ENCODE measurements at places on chromosomes 2 and 18. TPM values are rescaled to one million over a fixed set of nuclear protein-coding genes. Genes with fewer than 3 reads are reported as not detected.

Gene ATOH8
- total RNA-seq = 13.7 TPM

Gene SLC35G4
- not detected for total RNA-seq

Gene AKAIN1
- 1.1 TPM for total RNA-seq

Gene ABCA12
- 8.9 TPM for total RNA-seq

Gene ADGRF3
- total RNA-seq = 1.2 TPM

DNA sequence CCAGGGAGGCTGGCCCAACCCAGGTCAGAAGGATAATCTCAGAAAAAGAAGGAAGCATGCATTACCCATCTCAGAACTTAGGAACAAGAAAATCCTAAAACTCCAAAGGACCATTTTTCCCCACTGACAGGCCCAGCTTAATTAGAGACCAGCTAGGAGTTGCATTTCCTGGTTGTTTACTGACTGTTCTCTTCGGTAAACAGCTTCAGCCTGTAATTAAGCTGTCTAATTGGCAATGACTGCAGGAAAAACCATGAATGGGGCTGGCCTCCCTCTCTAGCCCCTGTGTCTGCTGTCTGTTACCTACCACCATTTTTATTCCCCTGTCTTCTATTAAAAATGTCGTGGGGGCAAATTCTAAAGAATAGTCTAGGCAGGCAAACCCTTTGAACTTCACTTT is 146.5 kb downstream of the AGAP1 start:
- H3K36me3 ChIP-seq = peaks cover 5% of the 10 kb centered on the region
- H3K27me3 ChIP-seq = no peaks in the 10 kb centered on the region

DNA sequence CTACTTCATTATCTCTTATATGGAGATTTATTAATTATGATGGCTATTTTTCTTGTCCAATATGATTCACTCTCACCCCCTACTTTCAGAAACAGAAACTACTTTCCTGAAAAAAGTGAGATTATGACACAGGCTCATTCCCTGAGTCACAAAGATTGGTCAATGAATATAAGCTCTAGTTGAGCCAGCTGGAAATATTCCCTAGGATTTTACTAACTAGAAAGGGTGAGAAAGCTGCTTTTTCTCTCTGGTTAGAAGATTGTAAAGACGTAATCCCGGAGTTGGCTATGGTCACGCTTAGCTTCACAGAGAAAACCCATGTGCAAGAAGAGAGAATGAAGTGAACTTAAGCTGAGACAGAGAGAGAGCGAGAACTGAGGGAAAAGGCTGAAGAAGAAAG is 223.7 kb upstream of the SMAD7 start:
- H3K36me3 ChIP-seq = no peaks in the 10 kb centered on the region
- H3K27me3 ChIP-seq = no peaks in the 10 kb centered on the region
- no peak overlapping the region for H3K27ac ChIP-seq

DNA sequence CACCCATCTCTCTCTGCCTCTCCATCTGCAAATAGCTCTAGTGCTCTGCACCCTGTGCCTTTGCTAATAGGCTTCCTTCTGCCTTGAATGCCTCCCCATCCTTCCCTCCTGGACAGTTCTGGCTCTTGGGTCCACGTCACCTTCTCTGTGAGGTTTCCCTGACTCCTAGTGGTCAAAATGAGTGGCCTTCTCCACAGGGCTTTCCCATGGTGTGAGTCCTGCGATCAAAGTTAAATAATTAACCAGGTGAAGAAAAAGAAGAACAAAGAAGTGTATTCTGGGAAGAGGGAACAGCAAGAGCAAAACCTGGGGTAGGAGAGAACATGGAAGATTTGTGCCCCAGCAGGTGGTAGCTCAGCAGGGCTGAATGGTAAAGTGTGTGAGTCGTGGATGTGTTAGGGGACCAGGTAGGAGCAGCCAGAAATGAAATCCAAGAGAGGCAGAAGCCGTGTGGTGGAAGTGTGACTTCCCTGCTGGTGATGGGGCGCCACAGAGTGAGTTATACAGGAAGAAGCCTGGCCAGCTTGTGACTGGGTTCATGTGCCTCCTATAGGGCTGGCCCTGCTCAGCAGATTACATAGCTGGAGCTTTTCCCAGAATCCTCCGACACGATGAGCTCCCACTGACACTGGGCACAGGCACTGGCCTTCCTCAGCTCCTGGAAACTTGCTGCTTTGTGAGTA is 93.8 kb upstream of the LDAH start:
- H3K27me3 ChIP-seq = peaks cover 52% of the 10 kb centered on the region
- DNase-seq = no peak

GRCh38 chr2:219268294-219268693 is 10.9 kb upstream of the DNAJB2 start:
- peak overlapping the region; percentile 83 for H3K27ac ChIP-seq
- DNase-seq = no peak
- H3K4me1 ChIP-seq = peaks cover 5% of the 10 kb centered on the region
- peaks cover 40% of the 10 kb centered on the region for H3K27me3 ChIP-seq
- H3K36me3 ChIP-seq = no peaks in the 10 kb centered on the region
- H3K4me3 ChIP-seq = no peak overlapping the region

DNA sequence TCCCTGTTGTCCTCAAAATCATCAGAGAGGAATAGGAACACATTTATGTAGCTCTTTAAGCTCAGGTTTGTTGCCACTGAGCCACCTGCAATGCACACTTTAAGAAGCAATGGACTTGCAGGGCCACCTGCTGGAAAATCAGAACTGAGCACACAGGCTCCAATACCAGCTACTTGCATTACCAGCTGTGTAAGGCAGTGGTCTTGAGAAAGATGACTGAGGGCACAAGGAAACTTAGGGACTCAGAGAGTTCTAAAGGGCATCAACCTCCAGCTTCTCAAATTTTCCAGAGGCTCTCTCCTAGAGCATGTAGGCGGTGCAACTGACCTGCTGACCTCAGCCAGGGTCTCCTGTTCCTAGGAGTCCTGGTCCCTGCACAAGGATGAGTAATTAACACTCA is 2.5 kb upstream of the CNDP2 start:
- peaks cover 6% of the 10 kb centered on the region for H3K27me3 ChIP-seq
- peaks cover 12% of the 10 kb centered on the region for H3K4me1 ChIP-seq
- peak overlapping the region; percentile 82 for H3K4me3 ChIP-seq
- peak; percentile 65 for DNase-seq
- H3K27ac ChIP-seq = peak overlapping the region; percentile 68

- peak; percentile 31 for DNase-seq
- H3K4me1 ChIP-seq = peaks cover 25% of the 10 kb centered on the region
- no peak overlapping the region for H3K27ac ChIP-seq
- no peaks in the 10 kb centered on the region for H3K27me3 ChIP-seq
- H3K36me3 ChIP-seq = peaks cover 6% of the 10 kb centered on the region
- no peak overlapping the region for H3K4me3 ChIP-seq
Observed at GRCh38 chr18:9433671-9434121, 41.6 kb upstream of the RALBP1 start.

DNA sequence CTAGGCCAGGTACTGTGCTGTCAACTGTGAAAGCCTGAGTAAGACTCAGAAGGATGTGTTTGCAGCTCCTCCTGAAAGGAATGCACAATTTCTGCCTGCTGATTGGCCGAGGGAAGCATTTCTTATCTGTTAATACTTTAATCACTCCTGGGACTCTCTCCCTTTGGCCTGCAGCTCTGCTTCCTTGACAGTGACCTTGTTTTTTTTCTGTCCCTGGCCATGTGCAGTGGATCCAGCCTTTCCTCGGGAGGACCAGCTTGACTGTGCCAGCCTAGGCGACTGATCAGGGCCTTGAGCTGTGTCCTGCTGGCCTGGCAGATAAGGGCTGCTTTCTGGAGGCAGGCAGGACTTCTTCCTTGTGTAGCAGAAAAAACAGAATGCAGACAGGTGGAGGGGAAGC is 10.0 kb downstream of the RNF144A start:
- no peaks in the 10 kb centered on the region for H3K27me3 ChIP-seq
- DNase-seq = no peak
- H3K4me3 ChIP-seq = no peak overlapping the region
- H3K36me3 ChIP-seq = no peaks in the 10 kb centered on the region
- H3K4me1 ChIP-seq = peaks cover 54% of the 10 kb centered on the region

DNA sequence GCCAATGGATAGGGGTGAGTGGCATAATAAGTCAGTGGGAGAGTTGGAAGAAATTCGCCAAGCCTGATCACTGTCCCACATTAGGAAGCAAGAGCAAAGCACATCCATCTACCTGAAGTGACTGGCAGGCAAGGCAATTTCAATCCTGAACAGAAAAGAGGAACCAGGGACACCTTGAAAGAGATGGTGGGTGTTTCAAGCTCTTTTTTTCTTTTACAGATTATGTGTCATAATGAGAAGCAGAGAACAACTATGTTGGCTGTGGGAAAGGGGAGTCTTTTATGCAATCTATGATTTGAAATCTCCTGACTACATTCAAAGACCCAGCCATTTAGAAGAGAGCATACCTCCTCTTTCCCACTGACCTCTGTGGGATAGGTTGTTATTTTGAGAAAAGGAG is 63.5 kb downstream of the TGIF1 start:
- no peak overlapping the region for H3K27ac ChIP-seq
- peaks cover 11% of the 10 kb centered on the region for H3K27me3 ChIP-seq
- no peak for DNase-seq
- H3K36me3 ChIP-seq = no peaks in the 10 kb centered on the region

GRCh38 chr18:12694032-12694431 is 8.5 kb downstream of the CEP76 start:
- no peak for DNase-seq
- peak overlapping the region; percentile 4 for H3K4me3 ChIP-seq
- no peaks in the 10 kb centered on the region for H3K27me3 ChIP-seq
- H3K36me3 ChIP-seq = peaks cover 11% of the 10 kb centered on the region
- H3K27ac ChIP-seq = peak overlapping the region; percentile 67

DNA sequence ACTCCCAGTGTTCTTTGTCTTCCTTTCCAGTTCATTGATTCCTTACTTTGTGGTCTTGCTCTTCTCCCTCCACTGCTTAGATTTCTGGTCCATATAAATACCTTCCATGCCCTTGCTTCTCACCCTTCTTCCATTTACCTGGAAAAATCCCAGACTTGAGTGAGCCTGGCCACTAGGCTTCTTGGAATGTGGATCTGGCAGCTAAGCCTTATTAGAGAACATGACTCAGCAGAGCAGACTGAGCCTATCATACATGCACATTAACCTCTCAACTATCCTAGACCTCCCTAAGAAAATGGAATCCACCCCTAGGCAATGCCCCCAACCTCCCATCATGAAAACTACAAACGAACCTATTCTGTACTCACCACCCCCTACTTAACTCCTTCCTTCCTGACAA is 127.7 kb downstream of the RHBDD1 start:
- no peak overlapping the region for H3K27ac ChIP-seq
- no peaks in the 10 kb centered on the region for H3K27me3 ChIP-seq
- no peak for DNase-seq
- peaks cover 3% of the 10 kb centered on the region for H3K36me3 ChIP-seq

DNA sequence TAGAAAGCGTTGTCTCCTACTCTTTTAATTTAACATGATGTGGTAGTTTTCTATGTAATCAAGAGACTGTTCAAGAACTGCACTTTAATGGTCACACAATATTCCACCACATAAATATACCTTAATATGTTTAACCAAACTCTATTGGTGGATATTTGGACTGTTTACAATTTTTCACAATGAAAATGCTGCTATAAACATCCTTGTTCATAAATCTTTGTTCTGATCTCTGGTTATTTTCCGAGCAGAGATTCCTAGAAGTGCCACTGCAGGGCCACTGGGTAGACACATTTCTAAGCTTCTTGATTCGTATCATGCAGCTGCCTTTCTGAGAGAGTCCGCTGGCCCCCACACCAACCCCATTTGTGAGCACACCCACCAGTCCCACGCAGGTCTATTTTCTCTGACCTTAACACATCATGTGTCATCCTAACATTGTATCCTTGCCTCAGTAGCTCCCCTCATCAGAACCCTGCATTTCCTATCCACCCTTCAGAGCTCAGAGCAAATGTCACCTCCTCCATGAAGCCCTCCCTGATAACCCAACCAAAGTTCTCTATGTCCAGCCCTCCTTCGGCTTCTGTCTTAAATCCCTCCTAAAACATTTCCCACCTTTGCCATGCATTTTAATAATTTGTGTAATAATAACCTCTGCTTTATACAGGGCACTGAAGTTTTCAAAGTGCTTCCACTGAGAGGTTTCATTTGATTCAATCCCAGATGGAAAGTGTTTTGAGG is 26.6 kb downstream of the KCNK3 start:
- H3K27me3 ChIP-seq = no peaks in the 10 kb centered on the region
- no peak for DNase-seq
- H3K4me1 ChIP-seq = peaks cover under 1% of the 10 kb centered on the region
- no peaks in the 10 kb centered on the region for H3K36me3 ChIP-seq
- no peak overlapping the region for H3K4me3 ChIP-seq
- peak overlapping the region; percentile 37 for H3K27ac ChIP-seq

DNA sequence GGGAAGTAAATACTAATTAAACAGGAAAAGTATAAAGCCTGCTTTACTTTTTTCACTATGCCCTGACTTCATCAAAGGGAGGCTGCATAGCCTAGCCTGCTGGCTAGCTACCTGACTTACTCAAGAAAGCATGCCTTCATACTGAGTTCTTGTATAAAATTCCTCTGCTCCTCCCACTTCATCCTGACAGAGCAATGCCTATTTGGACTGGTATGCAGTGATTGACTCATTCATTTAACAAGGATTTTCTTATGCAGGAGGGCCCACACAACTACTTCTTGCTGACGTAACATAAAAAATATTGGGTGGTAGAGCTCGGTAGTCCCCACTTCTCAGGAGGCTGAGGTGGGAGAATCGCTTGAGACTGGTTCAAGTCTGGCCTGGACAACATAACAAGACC is 70.5 kb downstream of the PRPF40A start:
- no peaks in the 10 kb centered on the region for H3K27me3 ChIP-seq
- peak overlapping the region; percentile 71 for H3K27ac ChIP-seq
- H3K36me3 ChIP-seq = peaks cover 34% of the 10 kb centered on the region
- peak overlapping the region; percentile 3 for H3K4me3 ChIP-seq
- no peak for DNase-seq

GRCh38 chr2:42293019-42293418 is 68.0 kb downstream of the COX7A2L start:
- no peaks in the 10 kb centered on the region for H3K27me3 ChIP-seq
- H3K27ac ChIP-seq = no peak overlapping the region
- no peaks in the 10 kb centered on the region for H3K4me1 ChIP-seq
- no peak overlapping the region for H3K4me3 ChIP-seq
- peaks cover 36% of the 10 kb centered on the region for H3K36me3 ChIP-seq
- no peak for DNase-seq

DNA sequence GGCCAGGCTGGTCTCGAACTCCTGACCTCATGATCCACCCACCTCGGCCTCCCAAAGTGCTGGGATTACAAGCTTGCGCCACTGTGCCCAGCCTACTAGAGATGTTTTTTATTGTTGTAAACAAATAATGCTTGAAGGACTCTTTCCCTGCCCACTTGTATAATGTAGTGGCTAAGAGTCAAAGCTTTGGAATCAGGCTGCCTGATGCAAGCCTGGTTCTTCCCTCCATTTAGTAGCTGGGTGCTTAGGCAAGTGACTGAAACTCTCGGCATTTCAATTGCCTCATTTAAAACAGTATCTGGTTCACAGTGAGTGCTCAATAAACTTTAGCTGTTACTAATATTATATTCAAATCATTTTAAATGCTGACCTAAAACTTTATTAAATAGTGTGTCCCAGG is 264.0 kb upstream of the FBXO11 start:
- H3K27ac ChIP-seq = no peak overlapping the region
- no peaks in the 10 kb centered on the region for H3K27me3 ChIP-seq
- H3K4me3 ChIP-seq = no peak overlapping the region
- no peak for DNase-seq
- no peaks in the 10 kb centered on the region for H3K36me3 ChIP-seq
- H3K4me1 ChIP-seq = no peaks in the 10 kb centered on the region

All from type B pancreatic cell (in vitro differentiated cells).